Activated CD4-positive, alpha-beta T cell treated with anti-CD3 and anti-CD28 coated beads, Interleukin-2, amount 50 U/mL, for 4 hours (primary cell): ENCODE measurements at places on chromosomes 4 and X.

- no peak for DNase-seq
Measured at GRCh38 chr4:157075401-157075800, 549 bp upstream of the GLRB start.

- DNase-seq, result peak; percentile 5
Measured at GRCh38 chrX:135543924-135544323, 23.5 kb downstream of the INTS6L start.

DNA sequence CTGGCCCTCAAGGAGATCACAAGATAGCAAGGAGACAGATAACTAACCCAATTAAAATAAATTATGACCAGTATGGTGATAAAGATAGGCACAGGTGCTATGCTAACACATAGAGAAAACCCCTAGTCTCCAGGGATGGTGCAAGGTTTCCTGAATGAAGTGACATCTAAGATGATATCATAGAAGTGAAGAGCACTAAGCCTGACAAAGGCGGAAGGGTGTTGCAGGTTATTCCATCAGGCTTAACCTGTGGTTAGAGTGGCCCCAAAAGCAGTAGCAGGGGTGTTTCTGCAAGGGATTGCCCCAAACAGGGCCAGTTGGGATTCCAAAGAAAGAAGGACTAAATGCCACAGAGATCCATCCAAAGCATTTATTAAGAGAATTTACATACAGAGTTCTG, 249.2 kb downstream of the IDS start:
- no peak for DNase-seq

DNA sequence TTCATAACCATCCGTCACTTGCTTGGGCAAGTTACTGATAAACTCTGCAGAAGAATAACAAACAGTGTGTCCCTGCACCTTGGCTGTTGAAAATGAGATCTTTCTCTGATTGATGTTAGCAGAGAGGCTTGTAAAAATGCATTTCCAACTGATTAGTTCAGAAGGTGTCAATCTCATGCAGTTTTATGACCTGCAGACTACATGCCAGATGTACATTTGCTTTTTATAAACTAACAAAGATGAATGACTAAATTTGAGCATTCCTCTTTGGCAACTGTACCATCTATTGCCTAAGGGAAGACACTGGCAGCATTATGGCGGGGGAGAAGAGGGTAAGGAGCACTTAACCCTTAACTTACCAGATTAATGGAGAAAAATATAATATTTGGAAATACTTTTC, 192.8 kb downstream of the DCTD start:
- no peak for DNase-seq

- DNase-seq, result no peak
Measured at GRCh38 chr4:63459329-63459728, 949.9 kb downstream of the TECRL start.

DNA sequence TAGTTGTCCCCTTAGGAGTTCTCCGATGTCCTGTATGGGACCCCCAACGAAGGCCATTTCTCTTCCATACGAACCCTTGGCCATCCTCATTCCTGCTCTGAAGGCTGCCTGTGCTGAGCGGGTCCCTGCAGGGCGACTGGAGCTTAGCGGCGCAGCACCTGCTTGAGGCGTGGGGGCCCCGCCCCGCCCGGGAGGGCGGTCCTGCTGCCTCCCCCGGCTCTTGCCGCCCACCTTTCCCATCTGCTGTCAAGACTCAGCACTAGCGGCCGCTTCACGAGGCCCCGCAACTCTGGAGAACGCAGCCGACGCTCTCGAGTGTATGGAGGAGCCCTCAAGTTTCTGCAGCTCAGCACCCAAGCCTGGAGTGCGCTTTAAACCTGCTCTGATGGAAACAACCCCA, 197.7 kb downstream of the TRIML1 start:
- no peak for DNase-seq

DNA sequence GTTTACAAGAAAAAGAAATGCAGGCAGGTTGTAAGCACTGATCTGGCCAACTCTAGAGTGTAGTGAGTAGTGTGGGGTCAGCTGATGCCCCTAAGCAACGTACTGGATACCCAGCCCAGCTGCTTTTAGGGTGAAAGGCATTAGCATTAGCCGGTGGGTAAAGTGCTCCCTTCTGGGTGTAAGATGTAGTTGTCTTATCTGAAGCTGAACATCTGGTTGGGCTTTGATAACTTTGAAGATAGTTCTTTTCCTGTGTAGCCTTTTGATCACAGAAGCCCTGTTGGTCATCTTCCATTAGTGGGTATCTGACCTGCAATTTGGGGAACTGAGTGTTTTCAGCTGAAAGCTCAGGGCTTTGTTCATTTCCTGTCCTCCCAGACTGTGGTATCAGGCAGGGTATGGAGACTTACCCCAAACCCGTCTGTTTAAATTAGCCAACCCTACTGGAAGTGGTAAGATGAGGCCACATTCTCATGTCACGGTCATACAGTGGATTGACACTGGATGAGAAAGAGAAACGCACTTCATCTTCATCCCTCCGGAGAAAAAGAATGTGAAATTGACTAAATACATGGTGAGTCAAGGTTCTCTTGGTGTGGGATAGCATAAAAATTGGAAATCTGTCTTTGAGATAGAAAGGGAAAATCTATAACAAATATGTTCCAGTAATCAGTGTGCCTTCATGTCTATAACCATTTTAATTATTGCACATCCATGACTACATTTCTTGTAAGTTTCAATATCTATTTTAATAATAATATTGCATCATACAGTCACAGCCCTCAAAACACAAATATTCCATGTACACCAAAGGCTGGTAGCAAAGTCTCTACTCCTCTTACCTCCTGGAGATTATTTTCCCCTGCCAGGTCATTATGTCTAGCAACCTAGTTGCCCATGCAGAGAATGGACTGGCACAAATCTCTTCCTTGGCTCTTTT, 8.7 kb downstream of the RHOH start:
- no peak for DNase-seq

DNA sequence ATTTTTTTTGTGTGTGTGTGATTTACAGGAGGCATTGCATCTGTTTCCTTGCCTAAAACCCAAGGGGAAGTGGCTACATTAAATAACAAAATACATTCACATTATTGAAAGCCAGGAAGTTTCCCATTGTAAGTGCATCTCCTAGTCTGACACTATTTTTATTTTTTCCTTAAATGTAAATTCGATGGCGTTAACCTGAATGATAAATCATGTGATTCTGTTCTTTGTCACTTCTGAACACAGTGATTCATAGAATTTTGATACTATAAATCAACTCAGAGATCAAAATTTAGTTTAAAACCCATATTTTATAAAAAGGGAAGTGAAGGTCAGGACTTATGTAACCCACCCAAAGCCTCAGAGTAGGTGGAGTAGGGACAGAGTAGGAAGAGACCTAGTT, 258.1 kb downstream of the GABRG1 start:
- no peak for DNase-seq

DNA sequence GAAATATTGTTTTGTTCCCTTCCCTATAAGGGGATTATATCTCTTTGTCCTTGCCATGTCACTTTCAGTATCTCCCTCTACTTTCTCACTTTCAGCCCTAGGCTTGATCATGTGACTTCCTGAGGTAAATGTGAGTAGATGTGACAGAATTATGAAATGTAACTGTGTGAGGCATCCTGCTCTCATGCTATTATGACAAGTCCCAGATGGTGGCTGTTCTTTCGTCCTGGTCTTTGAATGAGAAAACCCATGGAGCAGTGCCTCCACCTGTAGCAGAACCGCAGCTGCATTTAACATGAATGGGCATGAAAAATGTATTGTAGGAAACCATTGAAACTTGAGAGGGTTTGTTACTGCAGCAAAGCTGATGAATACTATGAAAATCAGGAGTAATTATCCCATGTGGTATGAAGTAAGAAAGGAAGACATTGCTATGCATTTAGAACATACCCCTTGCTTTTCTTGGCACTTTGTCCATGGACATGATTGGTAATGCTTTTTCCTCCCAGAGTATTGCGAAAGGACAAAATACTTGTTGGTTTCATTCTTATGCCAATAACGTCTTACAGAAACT, 202.2 kb upstream of the GPRIN3 start:
- no peak for DNase-seq

DNA sequence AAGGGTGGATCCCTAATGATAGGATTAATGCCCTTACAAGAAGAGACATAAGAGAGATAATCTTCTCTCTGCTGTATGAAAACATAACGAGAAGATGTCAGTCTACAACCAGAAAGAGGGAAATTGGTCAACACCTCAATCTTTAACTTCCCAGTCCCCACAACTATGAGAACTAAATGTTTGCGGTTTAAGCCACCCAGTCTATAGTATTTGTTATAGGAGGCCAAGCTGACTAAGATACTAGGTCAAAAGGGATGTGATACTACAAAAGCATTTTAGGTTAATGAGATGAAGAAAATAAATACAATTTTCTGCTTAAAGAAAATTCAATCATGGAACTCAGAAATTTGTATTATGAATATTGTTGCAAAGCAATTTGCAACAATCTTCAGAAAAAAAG, 55.4 kb upstream of the LHFPL1 start:
- no peak for DNase-seq

- no peak for DNase-seq
Measured at GRCh38 chr4:135371137-135371536, 1169.5 kb upstream of the PABPC4L start.

GRCh38 chr4:10045481-10045880, 24.2 kb upstream of the SLC2A9 start:
- no peak for DNase-seq

DNA sequence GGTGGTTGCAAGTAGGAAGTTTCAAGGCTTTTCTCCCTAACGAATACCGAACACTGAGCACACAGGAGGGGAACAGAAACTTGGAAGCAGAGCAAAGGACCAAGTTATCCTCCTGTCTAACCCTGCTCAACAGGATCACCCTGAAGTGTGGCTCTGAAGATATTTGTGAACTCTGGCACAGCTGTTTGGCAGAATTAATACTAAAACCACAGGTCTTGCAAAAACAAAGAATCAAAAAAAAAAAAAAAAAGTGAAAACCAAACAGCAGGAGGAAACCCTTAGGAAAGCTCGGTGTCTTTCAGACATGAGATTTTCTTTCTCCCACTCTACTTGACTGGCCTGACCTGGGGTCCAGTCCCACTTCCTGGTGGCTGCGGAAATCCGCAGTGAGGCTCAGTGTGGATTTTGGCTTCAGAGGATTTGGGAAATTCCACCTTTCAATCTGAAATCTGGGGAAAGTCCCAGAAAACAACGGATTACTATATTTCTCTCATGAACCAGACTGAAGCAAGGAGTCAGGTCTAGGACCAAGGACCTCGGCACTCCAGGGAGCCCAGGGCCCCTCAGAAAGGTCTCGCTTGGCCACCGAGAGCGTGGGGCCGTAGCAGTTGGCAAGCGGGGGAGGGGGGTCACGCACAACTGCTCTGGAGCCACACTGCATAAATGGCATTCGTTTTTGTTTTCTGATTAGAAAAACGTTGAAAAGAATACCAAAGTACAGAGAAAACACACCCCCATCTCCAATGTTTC, 867 bp downstream of the TIFA start:
- no peak for DNase-seq

DNA sequence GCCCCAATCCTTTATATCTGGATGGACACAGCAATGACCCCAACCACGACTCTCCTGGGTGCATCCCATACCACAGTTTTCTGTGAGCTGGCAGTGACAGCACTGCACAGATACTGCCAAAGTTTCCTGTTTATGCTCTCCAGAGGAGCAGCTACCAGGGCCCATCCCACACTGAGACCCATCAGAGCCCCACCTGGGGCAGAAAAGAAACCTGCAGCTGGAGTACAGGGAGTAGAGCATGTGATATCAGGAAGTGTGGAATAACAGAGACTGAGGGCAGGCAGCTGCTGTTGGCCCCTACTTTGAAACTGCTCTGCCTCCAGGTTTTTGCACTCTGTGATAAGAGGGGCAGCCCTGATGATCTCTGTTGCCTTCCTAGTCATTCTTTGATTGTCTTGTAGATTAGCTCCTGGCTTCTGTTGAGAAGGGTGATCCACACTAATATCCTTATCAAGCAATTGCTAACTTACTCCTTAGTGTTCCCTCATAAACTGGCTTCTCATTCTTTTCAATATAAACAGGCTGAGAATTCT, 526.3 kb upstream of the TECRL start:
- DNase-seq, result no peak

- DNase-seq, result no peak
Measured at GRCh38 chr4:5836943-5837342, 55.9 kb downstream of the CRMP1 start.

DNA sequence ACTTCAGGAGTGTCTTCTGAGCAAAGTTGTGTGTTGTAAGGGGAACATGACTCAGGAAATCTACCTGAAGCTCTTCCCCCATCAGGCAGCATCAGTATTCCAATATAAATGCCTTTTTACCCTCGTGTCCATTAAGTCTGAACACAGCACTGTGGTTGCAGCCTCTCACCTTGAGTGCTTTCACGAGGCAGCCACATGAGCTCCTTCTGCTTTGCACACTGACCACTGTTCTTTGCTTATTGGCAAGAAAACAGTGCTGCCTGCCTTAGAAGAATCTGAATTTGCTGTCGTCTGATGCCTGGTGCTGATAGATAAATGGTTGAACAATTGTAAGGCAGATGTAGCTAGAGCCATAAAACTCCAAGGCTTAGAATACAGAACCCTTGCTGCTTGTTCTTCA, 139.6 kb upstream of the WDR1 start:
- DNase-seq, result no peak

- no peak for DNase-seq
Measured at GRCh38 chr4:54318904-54319303, 89.8 kb downstream of the PDGFRA start.
